ENCODE measurements at places on chromosomes 16 and 17. TPM values are rescaled to one million over a fixed set of nuclear protein-coding genes. Genes with fewer than 3 reads are reported as not detected.
A peak's percentile ranks its signal among the peaks of the same experiment; 100 is the strongest.

DNA sequence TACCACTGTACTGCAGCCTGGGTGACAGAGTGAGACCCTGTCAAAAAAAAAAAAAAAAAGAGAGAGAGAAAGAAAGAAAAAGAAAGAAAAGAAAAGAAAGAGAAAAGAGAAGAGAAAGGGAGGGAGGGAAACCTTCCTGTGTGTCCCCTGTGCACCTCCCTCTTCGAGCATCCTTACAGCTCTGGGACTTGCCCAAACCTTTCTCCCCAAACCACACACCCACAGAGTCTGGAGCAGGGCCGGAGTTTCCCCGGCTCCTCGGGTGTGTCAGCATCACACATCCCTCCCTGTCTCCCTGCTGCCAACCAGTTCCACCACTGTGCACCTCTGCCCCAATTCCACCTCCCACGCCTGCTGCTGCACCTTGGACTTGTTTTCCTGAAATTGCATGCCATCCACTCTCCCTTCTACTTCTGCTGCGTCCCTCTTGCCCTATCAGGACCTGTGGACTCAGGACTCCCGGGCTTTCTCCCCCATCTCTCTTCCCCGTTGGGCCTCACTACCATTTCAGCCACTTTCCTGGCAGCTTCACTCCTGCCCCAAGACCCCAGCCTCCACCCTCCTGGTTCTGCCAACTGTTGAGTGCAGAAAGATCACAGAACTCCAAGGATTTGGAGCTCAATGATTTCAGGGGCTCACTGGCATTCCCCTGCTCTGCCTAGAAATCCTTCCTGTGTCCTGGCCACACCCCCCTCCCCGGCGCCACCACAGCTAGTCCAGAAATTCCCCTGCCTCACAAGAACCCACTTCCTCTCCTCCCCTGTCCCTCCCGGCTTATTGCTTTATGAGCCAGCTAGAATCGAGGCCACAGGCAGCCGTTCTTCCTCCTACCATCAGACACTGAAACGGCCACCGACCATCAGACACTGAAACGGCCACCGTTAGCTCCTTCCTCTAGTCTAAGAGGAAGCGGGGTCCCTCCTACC, 3.7 kb upstream of the CDK3 start:
- no peak overlapping the region for H3K4me3 ChIP-seq
- H3K27me3 ChIP-seq, result no peaks in the 10 kb centered on the region
- DNase-seq, result peak; percentile 21

GRCh38 chr16:56534847-56535383, 15.1 kb upstream of the BBS2 start:
- H3K4me3 ChIP-seq, result no peak overlapping the region
- no peaks in the 10 kb centered on the region for H3K36me3 ChIP-seq
- no peaks in the 10 kb centered on the region for H3K4me1 ChIP-seq
- no peak for DNase-seq
- H3K27me3 ChIP-seq, result peaks cover 18% of the 10 kb centered on the region

DNA sequence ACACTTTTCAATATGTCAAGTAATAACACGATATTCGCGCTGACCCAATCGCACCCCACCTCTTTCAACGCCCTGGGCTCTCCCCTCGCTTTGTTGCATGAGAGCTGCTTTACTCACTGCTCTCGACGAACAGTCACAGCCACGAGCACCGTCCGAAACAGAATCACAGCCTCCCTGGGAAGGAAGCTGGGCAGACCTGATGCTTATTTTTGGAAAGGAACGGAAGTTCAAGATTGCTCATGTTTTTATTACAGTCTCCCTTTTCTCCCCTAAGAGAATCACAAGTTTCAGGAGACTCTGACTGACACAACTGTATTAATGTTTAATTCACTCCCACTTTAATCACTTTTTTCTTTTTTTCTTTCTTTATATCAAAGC, 67.8 kb downstream of the ANKRD11 start:
- H3K27ac ChIP-seq, result peak overlapping the region; percentile 54
- DNase-seq, result no peak
- H3K4me1 ChIP-seq, result peaks cover 77% of the 10 kb centered on the region
- H3K36me3 ChIP-seq, result peaks cover 32% of the 10 kb centered on the region

GRCh38 chr16:56113223-56113622, 78.1 kb upstream of the GNAO1 start:
- no peak overlapping the region for H3K4me3 ChIP-seq
- no peaks in the 10 kb centered on the region for H3K4me1 ChIP-seq
- H3K27ac ChIP-seq, result no peak overlapping the region

DNA sequence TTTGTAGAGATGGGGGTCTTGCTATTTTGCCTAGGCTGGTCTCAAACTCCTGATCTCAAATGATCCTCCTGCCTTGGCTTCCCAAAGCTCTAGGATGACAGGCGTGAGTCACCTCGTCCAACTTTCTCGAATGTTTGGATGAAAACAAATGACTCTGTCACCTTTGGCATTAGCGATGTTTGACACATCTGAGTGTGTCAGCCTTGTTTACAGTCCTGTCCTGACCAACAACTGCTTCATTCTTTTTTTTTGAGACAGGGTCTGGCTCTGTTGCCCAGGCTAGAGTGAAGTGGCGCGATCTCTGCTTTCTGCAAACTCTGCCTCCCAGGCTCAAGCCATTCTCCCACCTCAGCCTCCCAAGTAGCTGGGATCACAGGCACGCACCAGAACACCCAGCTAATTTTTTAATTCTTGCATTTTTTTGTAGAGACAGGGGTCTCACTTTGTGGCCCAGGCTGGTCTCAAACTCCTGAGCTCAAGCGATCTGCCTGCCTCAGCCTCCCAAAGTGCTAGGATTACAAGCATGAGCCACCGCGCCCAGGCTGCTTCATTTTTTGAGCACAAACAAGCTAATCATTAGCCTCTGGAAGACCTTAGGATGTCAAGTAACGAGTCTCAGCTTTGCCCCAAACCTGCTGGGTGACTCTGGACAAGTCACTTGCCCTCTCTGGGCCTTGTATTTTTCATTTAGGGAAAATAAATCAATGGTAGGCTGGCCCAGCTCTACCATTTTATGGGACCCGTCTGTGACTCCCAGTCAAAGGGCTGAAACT, 7.4 kb downstream of the MYH11 start:
- H3K4me3 ChIP-seq, result no peak overlapping the region
- H3K4me1 ChIP-seq, result no peaks in the 10 kb centered on the region
- H3K36me3 ChIP-seq, result no peaks in the 10 kb centered on the region
- H3K27me3 ChIP-seq, result peaks cover 5% of the 10 kb centered on the region
- no peak overlapping the region for H3K27ac ChIP-seq

DNA sequence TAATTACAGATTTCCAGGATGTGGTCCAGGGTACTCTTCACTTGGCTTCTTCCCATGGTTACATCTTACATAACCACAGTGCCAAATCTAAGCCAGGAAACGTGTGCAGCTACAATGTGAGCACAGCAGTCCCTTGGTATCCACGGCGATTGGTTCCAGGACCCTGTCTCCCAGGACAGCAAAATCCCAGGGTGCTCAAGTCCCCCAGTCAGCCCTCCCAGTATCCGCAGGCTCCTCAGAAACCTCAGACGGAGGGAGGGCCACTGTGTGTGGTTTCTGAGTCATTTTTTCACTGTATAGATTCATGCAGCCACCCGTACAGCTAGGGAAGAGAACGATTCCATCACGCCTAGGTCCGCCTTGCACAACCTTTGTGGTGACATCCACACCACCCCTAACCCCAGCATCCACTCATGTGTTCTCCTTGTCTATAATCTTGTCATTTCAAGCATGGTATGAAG, 11.1 kb upstream of the ATP2C2 start:
- peaks cover 7% of the 10 kb centered on the region for H3K27me3 ChIP-seq
- no peaks in the 10 kb centered on the region for H3K36me3 ChIP-seq
- DNase-seq, result no peak
- H3K27ac ChIP-seq, result no peak overlapping the region
- no peak overlapping the region for H3K4me3 ChIP-seq

DNA sequence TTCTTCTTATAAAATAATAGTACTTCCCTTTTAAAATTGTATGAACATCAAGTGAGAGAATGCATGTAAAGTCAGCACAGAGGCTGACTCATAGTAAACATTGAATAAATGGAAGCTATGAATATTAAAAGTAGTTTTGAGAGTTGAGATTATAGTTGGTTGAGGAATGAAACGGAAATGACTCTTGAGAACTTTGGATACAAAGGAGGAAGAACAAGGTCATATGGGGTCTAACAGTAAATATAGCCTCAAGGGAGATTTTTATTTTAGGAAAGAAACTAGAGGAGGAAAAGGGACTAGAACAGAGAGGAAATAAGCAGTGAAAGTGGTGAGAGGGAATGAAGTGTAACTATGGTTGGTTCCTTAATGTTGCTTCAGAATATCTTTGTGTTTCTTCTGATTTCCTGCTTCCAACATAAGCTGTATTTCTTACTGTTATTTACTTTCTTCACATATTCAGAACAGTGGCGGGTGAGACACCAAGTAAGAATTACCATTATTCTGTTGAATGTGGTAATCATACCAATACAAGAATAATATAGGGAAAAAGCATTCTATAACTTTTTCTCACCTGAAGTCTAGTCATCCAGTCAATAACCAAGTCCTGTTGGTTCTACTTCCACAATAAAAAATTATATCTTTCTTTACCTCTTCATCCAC, 165.1 kb downstream of the CHD9 start:
- no peak overlapping the region for H3K4me3 ChIP-seq
- peaks cover 1% of the 10 kb centered on the region for H3K4me1 ChIP-seq

DNA sequence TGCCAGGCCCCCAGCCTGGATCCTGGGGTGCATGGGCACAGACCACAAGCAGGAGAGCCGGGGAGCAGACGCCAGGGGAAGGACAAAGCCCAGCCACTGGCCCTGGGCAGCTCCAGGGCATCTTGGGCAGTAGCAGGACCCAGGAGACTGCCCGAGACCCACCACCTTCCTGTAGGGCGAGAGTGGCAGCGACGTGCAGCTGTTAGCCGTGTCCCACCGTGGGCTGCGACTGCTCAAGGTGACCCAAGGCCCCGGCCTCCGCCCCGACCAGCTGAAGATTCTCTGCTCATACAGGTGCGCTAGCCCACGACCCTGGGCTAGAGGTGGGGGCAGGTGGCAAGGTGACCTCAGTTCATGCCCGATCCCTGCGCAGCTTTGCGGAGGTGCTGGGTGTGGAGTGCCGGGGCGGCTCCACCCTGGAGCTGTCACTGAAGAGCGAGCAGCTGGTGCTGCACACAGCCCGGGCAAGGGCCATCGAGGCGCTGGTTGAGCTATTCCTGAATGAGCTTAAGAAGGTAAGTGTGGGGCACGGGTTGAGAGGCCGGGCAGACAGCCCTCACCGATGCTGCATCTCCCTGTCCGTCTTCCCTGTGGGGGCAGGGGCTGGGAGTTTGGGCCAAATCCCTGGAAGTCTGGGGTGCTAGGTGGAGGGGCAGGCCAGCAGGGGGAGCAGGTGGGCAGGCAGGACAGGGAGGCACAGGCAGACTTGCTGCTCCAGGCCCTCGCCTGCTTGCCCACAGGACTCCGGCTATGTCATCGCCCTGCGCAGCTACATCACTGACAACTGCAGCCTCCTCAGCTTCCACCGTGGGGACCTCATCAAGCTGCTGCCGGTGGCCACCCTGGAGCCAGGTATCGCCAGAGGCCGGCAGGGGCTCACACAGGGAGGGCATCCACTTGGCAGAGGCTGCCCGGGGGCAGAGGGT, 13.5 kb upstream of the SMIM5 start:
- no peaks in the 10 kb centered on the region for H3K36me3 ChIP-seq
- no peaks in the 10 kb centered on the region for H3K27me3 ChIP-seq
- no peak overlapping the region for H3K4me3 ChIP-seq
- peak overlapping the region; percentile 71 for H3K27ac ChIP-seq
- peak; percentile 35 for DNase-seq

DNA sequence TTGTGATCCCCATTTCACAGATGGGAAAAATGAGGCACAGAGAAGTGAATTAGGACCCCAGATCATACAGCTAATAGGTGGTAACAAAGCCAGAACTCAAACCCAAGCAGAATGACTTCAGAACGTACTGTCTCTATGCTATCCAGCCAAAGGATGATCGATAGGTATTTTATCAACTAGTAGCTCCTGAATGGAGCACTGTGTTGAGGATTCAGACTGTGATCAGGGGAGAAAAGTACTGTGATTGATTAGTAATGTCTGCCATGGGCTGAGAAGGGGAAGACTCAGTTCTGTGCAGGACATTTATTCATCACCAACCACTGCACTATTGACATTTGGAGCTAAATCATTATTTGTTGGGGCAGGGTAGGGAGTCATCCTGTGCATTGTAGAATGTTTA, 38.7 kb downstream of the CACNG4 start:
- H3K27ac ChIP-seq, result no peak overlapping the region
- no peaks in the 10 kb centered on the region for H3K4me1 ChIP-seq
- peaks cover 3% of the 10 kb centered on the region for H3K27me3 ChIP-seq
- no peak overlapping the region for H3K4me3 ChIP-seq
- H3K36me3 ChIP-seq, result no peaks in the 10 kb centered on the region

DNA sequence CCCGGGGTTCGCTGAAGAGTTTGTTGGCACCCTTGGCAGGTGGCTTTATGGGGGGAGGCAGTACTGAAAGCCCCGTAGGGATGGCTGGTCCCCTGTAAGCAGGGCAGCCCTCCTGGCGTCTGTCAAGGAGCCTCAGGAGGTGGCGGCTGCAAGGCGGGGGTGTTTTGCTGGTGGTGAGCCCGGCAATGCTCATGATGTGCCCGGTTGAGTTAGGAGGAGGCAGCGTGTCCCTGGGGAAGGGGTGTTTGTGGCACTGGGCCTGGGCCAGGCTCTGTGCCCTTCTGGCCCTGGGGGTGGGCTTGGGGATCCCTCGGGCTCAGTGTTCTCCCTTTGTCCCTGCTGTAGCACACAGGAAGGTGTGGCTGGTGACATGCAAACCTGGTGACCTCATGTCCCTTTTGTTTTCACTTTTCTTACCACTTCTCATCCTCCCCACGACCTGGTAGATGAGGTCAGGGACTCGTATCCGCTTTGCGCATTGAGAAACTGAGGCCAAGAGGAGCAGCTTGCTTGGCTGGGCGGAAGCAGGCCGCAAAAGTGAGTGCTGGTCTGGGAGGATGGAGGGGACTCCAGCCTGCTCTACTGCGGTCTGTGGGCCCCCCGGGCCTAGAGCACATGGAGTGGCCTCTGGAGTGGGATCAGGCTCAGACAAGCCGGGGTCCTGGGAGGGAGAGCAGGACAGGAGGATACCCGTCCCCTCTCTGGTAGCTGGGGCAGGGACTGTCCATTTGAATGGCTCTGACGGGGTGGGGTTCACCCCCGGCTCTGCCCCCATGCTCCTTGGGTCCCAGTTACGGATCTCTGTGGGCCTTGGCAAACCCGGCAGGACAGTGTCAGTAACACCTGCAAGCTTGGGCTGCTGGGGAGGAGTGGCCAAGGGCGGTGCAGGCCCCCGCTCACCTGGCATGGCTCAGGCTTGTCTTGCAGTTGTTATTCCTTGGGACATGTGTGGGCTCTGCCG, 2.2 kb downstream of the SNN start:
- peaks cover 5% of the 10 kb centered on the region for H3K36me3 ChIP-seq
- H3K27ac ChIP-seq, result peak overlapping the region; percentile 94
- H3K4me1 ChIP-seq, result peaks cover 73% of the 10 kb centered on the region
- peak overlapping the region; percentile 79 for H3K4me3 ChIP-seq

Gene PRKCB
- total RNA-seq, result 77.8 TPM

Gene CD300LB
- not detected for total RNA-seq

Gene NAGS
- 0.79 TPM for total RNA-seq

Gene SLC22A31
- total RNA-seq, result 1.8 TPM

Gene TMEM235
- total RNA-seq, result not detected

Gene STX1B
- 1.1 TPM for total RNA-seq

Gene FGF11
- 6.8 TPM for total RNA-seq

Gene ALOX15
- 0.17 TPM for total RNA-seq

Gene OR1E1
- not detected for total RNA-seq

Gene ASGR2
- not detected for total RNA-seq

Gene PABPN1L
- total RNA-seq, result not detected

Gene CES4A
- total RNA-seq, result 30.5 TPM

Gene NSRP1
- total RNA-seq, result 23.0 TPM
